Activated T-helper 1 cell treated with anti-CD3 and anti-CD28 coated beads, Interleukin-2, amount 50 U/mL, for 16 hours (primary cell): ENCODE measurements at places on chromosomes 16 and 17.
A peak's percentile ranks its signal among the peaks of the same experiment; 100 is the strongest.

GRCh38 chr16:56743840-56744239 is 13.9 kb downstream of the NUP93 start:
- DNase-seq = no peak

DNA sequence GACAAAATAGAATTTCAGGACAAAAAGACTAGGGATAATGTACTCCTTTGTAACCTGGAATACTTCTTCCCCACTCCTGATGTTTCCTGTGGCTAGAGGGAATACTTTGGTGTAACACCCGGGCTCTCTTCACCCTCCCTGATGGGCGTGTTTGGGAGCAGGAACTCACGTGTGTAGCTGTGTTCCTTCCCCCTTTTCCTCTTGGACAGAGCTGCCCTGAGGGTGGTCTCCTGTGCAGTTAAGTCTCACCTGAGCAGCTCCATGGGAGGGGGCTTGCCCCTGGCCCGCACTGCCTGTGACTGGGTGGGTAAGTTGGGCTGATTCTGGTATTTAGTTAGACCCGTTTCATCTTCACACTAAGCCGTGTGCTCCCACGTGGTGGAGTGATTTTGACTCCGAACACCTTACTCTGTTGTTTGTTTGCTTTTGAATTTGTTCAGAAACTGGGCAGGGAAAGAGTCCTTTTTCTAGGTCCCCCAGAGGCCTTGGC is 87.9 kb downstream of the OR1D5 start:
- DNase-seq = no peak

DNA sequence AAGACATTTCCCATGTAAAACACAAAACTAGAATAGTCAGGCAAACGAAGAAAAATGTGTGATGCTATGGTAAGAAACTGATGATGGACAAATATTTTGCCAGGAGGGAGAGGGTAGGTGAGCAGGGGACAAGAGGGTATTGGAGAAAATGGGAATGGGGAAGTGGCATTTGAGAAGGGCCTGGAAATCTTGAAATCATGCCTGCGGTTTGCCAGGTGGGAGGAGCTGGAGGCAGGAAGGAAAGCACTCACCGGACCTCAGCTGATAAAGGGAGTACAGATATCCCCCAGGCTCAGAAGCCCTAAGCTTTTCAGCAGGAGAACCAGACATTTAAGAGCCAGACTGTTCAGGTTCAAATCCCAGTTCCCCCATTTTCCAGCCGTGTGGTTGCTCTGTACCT is 103.6 kb downstream of the GSG1L start:
- DNase-seq = no peak

GRCh38 chr17:42989141-42989540 is 8.8 kb downstream of the RUNDC1 start:
- DNase-seq = no peak

- DNase-seq = no peak
Measured at GRCh38 chr16:404971-405486, 3.3 kb downstream of the DECR2 start.

GRCh38 chr16:89143911-89144675 is 27.5 kb upstream of the CDH15 start:
- no peak for DNase-seq

- no peak for DNase-seq
Measured at GRCh38 chr16:4213737-4214136, 28.1 kb downstream of the SRL start.

DNA sequence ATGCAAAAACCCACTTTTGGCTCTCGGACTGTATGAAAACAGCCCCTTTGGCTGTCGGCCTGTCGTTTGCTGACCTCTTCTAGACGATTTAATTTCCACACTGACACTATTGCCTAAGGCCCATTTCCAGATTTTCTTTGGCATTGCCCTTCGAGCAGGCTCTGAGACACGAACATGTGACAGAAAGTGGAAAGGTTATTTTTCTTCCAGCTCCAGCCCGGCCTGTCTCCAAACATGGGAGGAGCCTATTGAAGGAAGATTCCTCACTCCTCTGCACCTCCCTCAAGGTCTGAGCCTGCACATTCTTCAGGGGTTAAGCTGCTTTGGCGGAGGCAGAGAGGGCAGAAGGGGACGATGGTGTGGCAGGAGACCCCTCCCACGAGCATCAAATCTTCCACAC is 85.9 kb upstream of the FOXF1 start:
- DNase-seq = no peak

- DNase-seq = no peak
Measured at GRCh38 chr17:81427173-81428120, 32.2 kb downstream of the BAHCC1 start.

- DNase-seq = no peak
Measured at GRCh38 chr16:84050316-84050715, 7.7 kb upstream of the SLC38A8 start.

- no peak for DNase-seq
Measured at GRCh38 chr17:28812748-28813377, 29.7 kb downstream of the FAM222B start.

GRCh38 chr17:79220713-79221291 is 146.2 kb downstream of the ENGASE start:
- no peak for DNase-seq

DNA sequence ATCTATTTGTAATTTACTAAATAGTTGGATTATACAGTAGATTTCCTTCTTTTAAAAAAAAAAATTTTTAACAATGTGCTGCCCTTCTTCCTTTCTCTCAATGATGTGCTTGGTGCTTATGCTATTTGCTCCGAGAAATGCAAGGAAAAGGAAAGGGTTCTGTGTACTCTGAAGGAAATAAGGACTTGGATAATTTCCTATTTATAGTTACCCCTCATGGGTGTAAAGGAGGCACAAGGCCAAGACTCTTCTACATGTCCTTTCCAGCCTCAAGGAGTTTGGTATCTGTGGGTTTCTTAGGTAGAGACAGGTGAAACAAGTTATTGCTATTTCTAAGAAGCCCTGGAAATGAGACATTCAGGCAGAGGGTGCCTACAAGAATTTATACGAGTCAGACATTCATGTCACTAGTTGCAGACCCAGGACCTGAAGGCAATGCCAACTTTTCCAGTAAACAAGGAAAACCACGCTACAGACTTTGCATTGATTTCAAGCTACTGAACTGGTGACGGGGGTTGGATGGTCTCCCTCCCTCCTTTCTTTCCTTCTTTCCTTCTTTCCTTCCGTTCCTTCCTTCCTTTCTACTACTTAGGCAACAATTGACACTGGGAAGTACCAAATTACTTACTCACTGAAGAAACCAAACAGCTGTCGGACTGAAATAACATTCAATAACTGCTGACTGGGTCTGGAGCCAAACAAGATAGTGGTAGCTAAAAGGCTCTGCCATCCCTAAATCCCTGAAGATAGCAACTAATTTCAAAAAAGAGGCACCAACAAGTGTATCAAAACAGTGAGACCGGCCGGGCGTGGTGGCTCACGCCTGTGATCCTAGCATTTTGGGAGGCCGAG is 33.8 kb upstream of the GHDC start:
- no peak for DNase-seq

DNA sequence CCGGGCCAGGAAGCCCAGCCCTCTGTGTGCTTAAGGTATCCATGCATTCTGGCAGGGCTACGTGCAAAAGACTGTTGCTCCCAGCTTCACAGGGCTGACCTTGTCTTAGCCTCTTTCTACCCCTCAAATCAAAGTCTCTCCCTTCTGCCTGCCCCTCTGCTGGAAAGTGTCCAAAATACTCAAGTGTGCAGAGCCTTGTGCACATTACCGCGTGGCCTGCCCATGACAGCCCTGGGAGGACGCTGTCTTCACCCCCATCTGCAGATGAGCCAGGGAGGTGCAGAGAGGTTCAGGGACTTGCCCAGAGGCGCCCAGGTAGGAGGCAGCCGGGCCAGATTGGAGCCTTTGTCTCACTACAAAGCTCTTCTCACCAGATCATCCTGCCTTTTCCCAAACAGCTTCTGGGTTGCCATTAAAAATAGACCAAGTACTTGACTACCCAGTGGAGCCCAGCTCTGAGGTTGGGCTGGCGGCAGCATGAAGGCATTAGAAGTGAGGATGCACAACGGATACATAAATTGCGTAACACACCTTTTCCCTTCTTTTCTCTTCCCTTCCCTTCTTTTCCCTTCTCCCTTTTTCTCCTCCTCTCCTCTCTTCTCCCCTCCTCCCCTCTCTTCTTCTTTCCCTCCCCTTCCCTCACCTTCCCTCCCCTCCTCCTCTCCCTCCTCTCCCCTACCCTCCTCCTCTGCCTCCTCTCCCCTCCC is 3.5 kb downstream of the CACNG4 start:
- no peak for DNase-seq

GRCh38 chr17:32936894-32937500 is 9.0 kb downstream of the TMEM98 start:
- peak; percentile 36 for DNase-seq

GRCh38 chr16:19771796-19772195 is 53.7 kb downstream of the IQCK start:
- no peak for DNase-seq
